CD14-positive monocyte (primary cell): ENCODE measurements at places on chromosomes 5 and 9. TPM values are rescaled to one million over a fixed set of nuclear protein-coding genes. Genes with fewer than 3 reads are reported as not detected.

The DAB2 gene
- polyA plus RNA-seq: 2.1 and 4.8 TPM in 2 replicates

The RMRP gene
- polyA plus RNA-seq: 13.3 TPM

DNA sequence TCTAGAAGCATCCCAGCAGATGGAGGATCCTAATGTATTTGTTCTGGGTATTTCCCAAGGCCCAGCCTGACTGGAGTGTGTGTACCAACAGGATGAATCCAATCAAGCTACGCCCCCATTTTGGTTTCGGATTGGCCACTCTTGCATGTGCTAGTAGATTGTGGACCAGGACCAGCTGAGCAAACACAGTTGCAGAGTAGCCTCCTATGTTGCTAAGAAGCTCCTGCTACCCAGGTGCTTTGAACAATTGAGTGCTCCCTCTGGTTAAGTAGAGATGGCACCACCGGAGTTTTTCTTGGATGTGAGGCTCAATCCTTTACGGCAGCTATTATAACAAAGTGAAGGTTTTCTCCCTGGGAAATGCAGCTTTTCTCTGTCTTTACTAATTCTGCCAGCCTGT, 204.5 kb downstream of the NTRK2 start:
- H3K4me1 ChIP-seq: no peaks in the 10 kb centered on the region
- no peak for DNase-seq
- H3K27me3 ChIP-seq: no peaks in the 10 kb centered on the region
- no peak overlapping the region for H3K27ac ChIP-seq
- no peaks in the 10 kb centered on the region for H3K36me3 ChIP-seq
- no peak overlapping the region for H3K4me3 ChIP-seq

- peak overlapping the region; percentile 91 for H3K27ac ChIP-seq
- peaks cover 80% of the 10 kb centered on the region for H3K4me1 ChIP-seq
- no peaks in the 10 kb centered on the region for H3K36me3 ChIP-seq
- peak overlapping the region; percentile 5 for H3K4me3 ChIP-seq
- no peaks in the 10 kb centered on the region for H3K27me3 ChIP-seq
Measured at GRCh38 chr5:40405996-40406740, 273.5 kb upstream of the PTGER4 start.

- H3K36me3 ChIP-seq: no peaks in the 10 kb centered on the region
- no peak overlapping the region for H3K4me3 ChIP-seq
- no peak overlapping the region for H3K27ac ChIP-seq
Measured at GRCh38 chr5:180872419-180872818, 11.3 kb upstream of the ZFP62 start.

DNA sequence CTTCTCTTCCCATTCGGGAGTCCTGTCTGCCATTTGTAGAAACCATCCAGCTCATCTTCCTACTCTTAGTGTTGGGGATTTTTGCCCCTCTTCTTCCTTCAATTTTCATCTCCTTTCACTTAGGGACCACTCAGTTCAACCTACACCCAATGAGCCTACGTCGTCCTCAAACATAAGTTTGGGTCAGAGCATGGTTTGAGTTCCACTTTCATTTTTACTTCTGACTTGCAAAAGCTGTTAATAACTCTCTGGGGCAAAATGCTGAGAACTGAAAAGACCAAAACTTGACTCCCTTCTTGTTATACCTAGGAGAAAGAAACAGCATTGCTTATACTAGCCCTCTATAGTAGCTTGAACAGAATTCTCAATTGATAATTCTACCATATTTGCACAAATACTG, 381.5 kb upstream of the MPDZ start:
- no peaks in the 10 kb centered on the region for H3K4me1 ChIP-seq
- H3K27ac ChIP-seq: no peak overlapping the region
- no peaks in the 10 kb centered on the region for H3K27me3 ChIP-seq
- no peak overlapping the region for H3K4me3 ChIP-seq
- DNase-seq: no peak
- no peaks in the 10 kb centered on the region for H3K36me3 ChIP-seq

GRCh38 chr5:132019857-132020555, 8.5 kb upstream of the ACSL6 start:
- H3K4me1 ChIP-seq: no peaks in the 10 kb centered on the region
- no peaks in the 10 kb centered on the region for H3K36me3 ChIP-seq
- H3K4me3 ChIP-seq: no peak overlapping the region
- H3K27me3 ChIP-seq: peaks cover 4% of the 10 kb centered on the region
